Hepatocyte (in vitro differentiated cells): ENCODE measurements at places on chromosomes 12 and 14. TPM values are rescaled to one million over a fixed set of nuclear protein-coding genes. Genes with fewer than 3 reads are reported as not detected.

Gene OR10A7
- not detected in 2 replicates for polyA plus RNA-seq

- no peak for DNase-seq
Observed at GRCh38 chr14:91371011-91371989, 46.3 kb downstream of the CCDC88C start.

Gene RAD51AP1
- polyA plus RNA-seq, result 4.6 and 5.4 TPM in 2 replicates

- no peak for DNase-seq
Observed at GRCh38 chr12:63353559-63353958, 202.6 kb upstream of the AVPR1A start.

Gene LRFN5
- polyA plus RNA-seq, result 1.8 and 3.3 TPM in 2 replicates

- DNase-seq, result no peak
Observed at GRCh38 chr14:55116246-55117030, 12.6 kb upstream of the LGALS3 start.

Gene NXPH4
- 2.7 and 3.3 TPM in 2 replicates for polyA plus RNA-seq

DNA sequence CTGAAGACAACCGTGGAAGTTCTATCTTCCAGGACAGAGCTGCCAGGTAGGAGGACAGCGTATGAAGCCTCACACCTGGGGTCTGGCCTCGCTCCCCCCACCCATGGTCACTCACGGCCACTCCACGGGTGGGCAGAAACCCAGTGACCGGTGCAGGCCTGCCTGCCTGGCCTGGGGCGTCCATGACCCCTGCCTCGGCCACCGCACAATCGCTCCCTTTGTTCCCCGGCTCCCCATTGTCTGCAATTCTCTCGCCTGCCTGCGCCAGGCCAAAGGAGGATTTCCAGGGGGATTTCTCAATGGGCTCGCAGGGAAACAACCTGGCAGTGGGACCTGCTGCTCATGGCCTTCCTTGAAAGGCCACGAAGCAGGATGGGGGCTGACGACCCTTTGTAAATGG is 22.6 kb downstream of the CCDC85C start:
- DNase-seq, result no peak

DNA sequence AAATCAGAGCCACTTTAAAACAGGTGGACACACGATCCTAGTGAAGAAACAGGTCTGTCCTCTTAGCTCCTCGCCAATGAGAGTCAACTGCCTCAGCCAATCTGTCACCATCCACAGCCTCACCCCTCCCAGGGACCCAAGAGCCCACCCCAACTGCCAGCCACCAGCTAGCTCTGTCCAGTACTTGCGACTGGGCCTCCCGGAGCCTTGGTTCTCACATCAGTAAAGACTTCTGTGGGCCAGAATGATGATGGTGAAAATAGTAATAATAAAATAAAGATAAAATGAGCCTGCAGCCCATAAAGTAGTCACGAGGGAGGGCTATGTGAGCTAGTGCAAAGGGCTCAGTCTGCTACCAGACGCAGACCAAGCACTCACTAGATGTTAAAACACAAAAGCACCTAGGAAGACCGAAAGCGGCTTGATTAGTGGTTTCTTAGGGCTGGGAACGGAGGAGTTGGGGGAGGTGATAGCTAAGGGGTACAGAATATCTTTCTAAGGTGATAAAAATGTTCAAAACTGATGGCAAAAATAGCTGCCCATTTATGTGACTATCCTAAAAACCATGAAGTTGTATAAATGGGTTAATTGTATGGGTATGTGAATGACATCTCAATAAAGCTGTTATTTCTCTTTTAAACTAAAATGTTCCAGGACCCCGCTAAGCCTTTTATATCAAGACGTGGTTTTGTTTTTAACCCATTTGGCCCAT is 39.8 kb downstream of the ACTN1 start:
- no peak for DNase-seq

Gene CCDC177
- not detected in 2 replicates for polyA plus RNA-seq

GRCh38 chr12:109897029-109897428 is 3.0 kb upstream of the TCHP start:
- DNase-seq, result no peak

- DNase-seq, result no peak
Observed at GRCh38 chr14:43285575-43285974, 1221.5 kb downstream of the FSCB start.

- peak; percentile 43 for DNase-seq
Observed at GRCh38 chr12:118377884-118378470, 1.6 kb downstream of the SUDS3 start.

- no peak for DNase-seq
Observed at GRCh38 chr12:89544022-89544421, 18.2 kb upstream of the POC1B start.
